CD8-positive, alpha-beta memory T cell (primary cell): ENCODE measurements at places on chromosomes 6 and 20.
A peak's percentile ranks its signal among the peaks of the same experiment; 100 is the strongest.

DNA sequence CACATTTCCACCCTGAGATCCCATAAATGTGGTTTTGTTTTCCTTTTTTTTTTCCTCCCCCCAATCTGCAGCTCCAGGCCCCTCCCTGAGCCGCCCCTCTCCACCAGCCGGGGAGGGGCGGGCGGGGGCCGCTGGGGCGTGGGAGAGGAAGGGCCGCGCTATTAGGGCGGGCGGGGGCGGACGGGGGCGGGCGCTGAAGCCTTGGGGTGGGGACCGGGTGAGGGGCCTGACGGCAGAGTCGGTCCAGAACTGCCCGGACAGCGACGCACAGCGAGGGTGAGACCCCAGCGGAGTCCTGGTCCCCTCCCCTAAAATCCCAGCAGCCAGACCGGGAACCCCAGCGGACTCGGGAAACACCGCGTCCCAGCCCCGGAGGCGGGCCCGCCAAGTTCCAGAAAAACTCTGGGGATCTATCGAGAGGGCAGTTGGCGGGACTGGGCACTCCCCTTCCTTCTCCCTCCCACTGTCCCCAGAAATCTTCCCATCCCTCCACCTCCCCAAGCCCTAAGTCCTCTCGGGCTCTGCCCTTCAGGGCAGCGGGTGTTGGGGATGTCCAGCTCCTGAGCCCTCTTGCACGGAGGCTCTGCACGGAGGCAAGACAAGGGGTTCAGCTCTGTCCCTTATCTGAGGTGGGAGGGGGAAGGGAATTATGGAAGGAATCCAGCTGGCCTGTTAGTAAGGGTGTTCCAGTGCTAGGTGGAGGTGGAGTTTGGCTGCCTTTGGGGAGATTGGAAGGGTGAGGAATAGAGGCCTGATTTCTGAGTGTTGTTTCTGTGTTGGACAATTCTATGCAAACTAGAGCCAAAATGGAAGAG lies at the start of gene PRICKLE4:
Gene PRICKLE4 (plus strand): TSS at position 232 of the 815 bp plus-strand sequence. CDS start 2,692 bp downstream, outside the sequence.
- peak; percentile 13 for DNase-seq

DNA sequence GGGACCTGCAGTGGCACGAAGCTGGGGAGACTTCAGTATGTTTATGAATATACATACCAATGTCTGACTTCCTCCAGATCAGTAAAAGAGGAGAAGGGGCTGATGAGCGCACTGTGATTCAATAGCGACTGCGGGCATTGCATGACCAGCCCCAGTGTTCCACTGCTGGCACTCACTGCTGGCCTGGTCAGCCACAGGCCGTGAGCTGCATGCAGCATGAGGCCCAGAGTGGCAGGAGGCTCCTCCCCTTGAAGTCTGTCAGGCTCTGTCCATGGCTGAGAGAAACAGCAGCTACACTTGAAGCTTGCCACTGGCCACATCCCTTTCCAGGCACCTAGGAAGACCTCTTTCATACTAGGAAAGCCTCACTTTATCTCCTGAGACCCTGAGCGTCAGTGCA lies 265.9 kb upstream of the CDYL start:
- DNase-seq: no peak

DNA sequence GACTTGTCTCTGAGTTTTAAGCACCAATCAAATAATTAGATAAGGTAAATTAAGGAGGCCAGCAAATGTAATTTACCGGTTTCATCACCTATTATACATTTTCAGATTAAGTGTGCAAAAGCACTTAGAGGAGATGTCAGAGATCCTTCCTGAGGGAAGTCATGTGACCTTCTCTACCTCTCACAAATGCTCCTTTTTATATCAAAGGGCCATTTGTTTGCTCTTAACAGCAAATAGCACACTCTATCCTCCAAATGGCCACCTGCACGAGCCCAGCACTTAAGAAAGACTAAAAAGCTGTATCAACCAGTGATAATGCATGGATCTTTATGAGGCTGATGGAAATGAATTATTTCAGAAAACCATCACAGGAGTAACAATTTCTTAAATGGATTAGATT lies 149.4 kb downstream of the ELOVL4 start:
- DNase-seq: no peak

- DNase-seq: no peak
Measured at GRCh38 chr6:148874698-148875293, 128.0 kb downstream of the UST start.

DNA sequence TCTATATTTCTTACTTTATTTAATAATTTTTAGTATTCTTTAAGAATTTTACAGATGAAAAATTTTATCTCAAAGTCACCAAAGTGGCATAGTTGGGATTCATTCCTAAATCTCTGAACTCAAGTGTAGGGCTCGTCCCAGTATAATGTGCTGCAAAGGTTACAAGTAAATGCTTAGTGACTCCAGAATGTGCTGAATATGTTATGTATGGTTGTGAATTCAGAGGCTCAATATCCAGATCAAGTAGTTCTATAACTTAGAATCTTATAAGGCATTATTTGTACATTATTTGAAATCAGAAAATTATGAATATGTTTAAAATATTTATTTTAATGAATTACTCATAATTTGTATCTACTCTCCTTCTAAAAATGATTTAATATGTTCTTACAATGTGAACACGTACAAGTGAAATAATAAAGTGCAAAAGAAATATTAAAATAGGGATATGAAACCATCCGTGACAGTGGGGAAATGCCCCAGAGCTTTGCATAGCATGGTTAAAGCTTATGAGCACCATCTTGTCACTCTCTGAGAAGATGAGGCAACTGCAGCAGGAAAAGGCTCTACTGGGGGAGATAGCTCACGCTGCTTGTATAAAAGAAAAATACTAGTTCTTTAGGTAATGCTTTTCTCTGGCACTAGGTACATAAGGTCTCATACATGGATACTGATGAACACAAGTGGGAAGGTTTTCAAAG lies 259.0 kb downstream of the FOXC1 start:
- DNase-seq: no peak

DNA sequence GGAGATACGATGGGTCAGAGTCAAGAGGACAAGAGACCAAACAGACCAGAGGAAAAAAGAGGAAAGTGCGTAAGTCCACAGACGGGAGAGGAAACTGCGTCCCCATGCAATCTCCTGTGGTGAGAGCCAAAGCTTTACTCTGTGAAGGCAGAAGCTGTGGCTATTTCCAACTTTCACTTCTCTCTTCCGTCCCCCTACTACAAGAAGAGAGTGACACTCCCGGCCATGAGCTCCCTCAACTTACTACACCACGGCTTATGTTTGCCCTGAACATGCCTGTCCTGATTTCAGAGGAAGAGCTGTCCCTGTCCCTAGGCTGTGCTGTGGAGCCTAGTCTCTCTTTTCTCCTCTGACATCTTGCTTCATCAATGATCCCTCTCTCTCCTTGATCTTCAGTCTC lies 11.5 kb upstream of the SSR1 start:
- no peak for DNase-seq

- DNase-seq: no peak
Measured at GRCh38 chr6:27422651-27423332, 34.2 kb downstream of the ZNF391 start.

- no peak for DNase-seq
Measured at GRCh38 chr6:72554761-72555221, 67.1 kb upstream of the KCNQ5 start.

DNA sequence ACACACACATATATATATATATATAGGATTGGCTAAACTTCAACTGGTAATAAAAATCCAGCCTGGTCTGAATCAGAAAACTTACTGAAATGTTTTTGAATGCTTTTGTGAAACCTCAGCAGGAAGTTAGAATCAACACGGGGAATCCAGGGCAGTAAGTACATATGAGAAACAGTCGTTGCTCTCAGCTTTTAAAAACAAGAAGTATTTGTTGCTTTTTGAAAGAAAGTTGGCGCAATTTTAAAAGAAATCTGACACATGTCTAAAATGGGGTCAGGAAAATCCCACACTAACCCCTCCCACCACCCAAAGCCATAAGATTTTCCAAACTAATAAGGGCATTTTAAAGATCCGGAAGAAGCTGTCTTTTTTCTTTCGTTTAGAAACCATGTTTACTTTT lies 11.5 kb upstream of the CCDC170 start:
- DNase-seq: no peak

DNA sequence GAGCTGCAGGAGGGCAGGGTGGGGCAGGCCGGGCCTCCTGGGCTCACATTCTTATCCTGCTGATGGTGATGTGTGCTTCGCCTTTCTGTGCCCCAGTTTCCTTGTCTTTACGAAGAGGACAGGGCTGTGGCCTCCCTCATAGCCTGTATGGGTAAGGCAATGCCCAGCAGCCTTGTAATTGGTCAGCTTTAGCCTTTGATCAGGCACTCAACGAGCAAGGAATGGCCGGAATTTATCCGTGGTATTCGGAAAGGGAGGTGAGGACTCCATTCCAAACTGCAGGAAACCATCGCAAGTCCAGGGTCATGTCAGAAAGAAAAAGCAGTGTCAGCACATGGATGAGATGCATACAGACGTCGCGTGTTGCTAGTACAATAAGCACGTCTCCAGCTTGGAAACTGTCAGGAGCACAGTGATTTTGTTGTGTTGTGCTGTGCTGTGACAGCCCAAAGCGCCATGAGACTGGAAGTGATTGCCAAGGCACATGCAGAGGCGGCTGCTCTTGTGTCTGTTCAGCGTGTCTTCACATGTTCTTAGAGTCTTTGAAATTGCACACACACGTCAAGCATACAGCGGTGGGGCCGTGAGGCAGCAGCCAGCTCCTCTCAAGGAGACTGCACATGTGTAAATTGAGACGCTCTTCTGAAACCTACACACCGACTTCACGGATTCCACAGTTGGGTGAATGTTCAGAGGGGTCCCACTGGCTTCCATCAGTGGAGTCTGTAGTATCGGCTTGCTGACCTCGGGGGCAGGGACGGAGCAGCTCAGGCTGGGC lies 6.2 kb downstream of the SS18L1 start:
- DNase-seq: no peak

- DNase-seq: no peak
Measured at GRCh38 chr6:150320442-150320841, 48.4 kb upstream of the IYD start.

- no peak for DNase-seq
Measured at GRCh38 chr6:135891710-135892109, 40.2 kb downstream of the PDE7B start.

GRCh38 chr6:166379800-166380199 lies 2.9 kb downstream of the MPC1 start:
- no peak for DNase-seq

GRCh38 chr6:137705160-137706082 lies 161.6 kb upstream of the TNFAIP3 start:
- peak; percentile 64 for DNase-seq

GRCh38 chr6:79377888-79378348 lies 143.4 kb upstream of the HMGN3 start:
- no peak for DNase-seq

DNA sequence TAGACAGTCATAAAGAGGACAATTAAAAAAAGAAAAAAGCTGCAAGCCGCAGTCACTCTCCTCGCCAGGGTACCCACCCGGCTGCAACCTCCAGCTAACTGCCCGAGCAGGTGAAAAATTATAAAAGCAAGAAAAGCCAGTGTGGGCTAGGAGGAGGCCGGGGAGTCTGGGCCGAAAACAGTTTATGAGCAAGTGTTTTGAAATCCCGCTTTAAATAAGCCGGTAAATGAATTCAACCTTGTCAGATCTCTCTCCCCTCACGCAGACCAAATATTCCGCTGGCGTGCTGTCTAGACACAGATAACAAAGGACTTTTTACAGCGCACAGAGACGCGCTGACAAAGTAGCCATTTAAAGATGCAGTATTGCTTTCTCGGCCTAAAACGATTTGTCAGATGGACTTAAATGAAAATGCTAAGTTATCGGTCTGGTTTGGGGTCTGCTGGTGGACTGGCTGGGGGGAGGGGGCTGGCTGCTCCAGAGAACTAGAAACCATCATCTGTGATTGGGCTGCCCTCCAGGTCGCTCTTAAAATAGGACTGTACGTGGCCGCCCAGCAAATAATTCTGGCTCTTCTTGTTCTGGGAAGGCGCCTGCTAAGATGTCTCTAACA lies 24.6 kb downstream of the PMEPA1 start:
- no peak for DNase-seq

GRCh38 chr6:9499709-9500108 lies 915.2 kb downstream of the TFAP2A start:
- no peak for DNase-seq

GRCh38 chr6:5898563-5898962 lies 108.2 kb downstream of the NRN1 start:
- DNase-seq: no peak

DNA sequence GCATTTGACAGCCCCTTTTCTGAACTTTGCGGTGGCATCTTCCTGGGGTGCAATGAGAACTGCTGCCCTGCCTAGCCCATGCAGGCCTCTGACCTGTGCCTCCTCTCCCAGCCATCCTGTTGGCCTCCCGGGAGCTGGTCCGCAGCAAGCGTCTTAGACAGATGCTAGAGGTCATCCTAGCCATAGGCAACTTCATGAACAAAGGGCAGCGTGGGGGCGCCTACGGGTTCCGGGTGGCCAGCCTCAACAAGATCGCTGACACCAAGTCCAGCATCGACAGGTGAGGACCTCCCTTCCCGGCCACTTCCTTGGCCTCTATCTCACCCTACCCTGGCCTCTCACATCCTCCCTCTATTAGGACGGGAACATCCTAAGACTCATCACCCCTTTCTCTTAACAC lies 37.6 kb downstream of the MOCS1 start:
- no peak for DNase-seq

DNA sequence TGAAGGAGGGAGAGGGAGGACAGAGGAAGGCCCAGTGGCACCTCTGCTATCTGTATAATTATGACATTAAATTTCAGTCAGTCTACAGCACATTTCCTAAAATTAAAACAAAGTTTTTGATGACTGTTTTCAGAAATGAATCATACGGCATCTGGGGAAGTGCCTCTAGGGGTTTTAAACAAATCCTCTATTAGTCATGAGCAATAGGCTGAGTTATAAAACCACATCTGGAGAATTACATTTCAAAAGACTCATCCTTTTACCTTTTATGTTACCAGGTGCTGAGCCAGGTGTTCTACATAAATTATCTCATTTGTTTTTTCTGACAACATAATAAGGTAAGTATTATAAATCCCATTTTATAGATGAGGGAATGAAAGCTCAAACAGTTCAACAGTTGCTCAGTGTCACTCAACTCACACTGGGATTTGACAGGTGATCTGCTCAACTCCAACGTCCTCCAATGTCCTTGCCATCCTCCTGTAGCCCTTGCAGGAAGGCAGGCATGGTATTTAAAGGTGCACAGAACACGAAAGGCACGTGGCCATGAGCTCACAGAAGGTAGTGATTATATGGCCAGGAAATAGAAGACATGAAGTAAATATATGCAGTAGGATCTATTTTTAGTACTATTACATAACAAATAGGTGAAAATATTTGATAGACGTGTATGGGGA lies 184.2 kb upstream of the MAN1A1 start:
- DNase-seq: no peak

GRCh38 chr6:169990095-169991030 lies 238.9 kb downstream of the ERMARD start:
- no peak for DNase-seq
